ENCODE measurements at places on chromosomes 5 and 9. TPM values are rescaled to one million over a fixed set of nuclear protein-coding genes. Genes with fewer than 3 reads are reported as not detected.

- no peak for DNase-seq
Measured at GRCh38 chr5:147831465-147831864, at the start of gene SPINK1. SPINK1 (minus strand) TSS chr5:147831671; CDS start chr5:147831577, 94 bp downstream.

- no peak for DNase-seq
Measured at GRCh38 chr5:54516051-54516655, 1.4 kb upstream of the SNX18 start.

DNA sequence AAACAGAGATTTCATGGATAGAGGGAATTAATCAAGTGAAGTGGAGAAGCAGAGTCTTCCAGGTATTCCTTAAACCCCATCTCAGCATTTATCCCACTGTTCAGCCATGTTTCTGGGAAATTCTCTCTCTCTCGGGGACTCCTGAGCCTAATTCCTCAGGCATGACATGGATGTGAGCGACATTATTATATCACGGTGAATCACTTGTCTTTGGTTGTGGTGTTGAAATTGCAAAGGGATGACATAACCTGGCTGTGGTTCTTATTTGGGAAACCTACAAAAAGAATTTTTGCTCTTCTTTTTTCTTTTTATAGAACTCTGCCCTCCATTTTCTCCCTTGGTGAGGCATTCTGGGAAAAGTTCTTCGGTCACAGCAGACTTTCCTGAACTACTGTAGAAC lies 457.9 kb upstream of the PTGER4 start:
- DNase-seq: peak; percentile 80

DNA sequence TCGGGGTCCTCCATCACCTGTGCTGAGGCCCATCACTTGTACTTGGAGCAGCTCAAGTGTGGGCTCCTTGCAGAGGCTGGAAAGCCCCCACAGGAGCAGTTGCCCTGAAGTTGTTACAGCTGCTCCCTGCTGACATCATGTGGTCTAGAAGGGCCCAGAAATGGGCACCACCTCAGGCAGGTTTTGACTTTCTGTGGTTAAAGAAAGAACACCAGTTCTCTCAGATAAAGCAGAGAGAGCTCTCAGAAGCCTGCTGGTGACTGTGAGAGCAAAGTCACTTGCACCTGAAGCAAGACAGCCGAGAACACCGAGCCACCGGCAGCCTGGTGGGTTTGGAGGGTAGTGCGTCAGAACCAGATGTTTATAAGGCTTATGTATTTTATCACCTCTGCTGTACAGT lies 70.4 kb downstream of the MVB12B start:
- peak; percentile 35 for DNase-seq

DNA sequence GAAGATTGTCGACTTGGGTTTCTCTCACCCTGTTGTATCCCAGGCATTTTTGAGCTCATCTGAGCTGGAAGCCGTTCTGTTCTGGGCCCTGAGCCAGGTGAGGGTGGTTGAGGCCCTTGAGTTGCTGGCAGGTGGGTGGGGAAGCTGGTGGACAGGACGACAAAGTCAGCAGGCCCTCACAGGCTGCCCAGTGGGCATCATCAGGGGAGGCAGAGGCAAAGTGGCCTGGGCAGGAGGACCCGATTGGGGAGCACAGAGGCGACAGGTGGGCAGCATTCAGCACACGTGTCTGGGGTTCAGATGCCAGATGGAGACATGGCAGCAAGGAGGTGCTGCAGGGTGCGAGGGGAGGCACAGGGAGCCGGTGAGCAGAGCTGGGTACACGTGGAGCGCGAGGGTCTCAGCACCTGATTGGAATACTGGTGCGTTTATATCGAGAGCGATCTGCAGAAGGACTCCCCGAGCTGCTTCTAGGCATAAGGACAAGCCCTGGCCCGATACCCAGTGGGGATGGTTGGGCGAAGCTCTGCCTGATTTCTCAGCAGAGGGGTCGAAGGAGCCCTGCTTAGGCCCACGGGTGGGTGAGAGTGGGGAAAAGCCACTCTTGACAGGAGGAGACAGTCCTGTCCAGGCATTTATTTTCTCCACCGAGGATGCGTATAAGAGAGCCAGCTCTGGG lies 49.0 kb upstream of the SUSD3 start:
- DNase-seq: no peak

DNA sequence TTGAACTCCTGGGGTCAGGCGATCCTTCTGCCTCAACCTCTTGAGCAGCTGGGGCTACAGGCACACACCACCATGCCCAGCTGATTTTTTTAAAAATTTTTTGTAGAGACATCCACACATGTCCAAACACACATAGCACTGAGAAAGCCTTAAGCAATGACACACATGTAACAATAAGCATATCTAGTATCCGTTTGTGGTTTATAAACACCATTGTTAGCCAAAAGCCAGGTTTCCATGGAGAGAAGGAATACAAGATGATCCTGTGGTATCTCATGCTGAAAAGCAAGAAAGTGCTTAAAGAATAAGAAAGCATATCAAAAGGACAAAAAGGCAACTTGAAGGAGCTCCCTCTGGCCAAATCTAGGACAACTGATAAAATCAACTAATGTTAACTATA lies 29.7 kb upstream of the SLC1A3 start:
- peak; percentile 29 for DNase-seq

Gene EGFLAM
- polyA plus RNA-seq: 0.10 TPM
